Endothelial cell (in vitro differentiated cells): ENCODE measurements at places on chromosomes 12 and 14. TPM values are rescaled to one million over a fixed set of nuclear protein-coding genes. Genes with fewer than 3 reads are reported as not detected.

GRCh38 chr14:95759941-95760340, 46.0 kb upstream of the TCL1A start:
- no peak for DNase-seq

DNA sequence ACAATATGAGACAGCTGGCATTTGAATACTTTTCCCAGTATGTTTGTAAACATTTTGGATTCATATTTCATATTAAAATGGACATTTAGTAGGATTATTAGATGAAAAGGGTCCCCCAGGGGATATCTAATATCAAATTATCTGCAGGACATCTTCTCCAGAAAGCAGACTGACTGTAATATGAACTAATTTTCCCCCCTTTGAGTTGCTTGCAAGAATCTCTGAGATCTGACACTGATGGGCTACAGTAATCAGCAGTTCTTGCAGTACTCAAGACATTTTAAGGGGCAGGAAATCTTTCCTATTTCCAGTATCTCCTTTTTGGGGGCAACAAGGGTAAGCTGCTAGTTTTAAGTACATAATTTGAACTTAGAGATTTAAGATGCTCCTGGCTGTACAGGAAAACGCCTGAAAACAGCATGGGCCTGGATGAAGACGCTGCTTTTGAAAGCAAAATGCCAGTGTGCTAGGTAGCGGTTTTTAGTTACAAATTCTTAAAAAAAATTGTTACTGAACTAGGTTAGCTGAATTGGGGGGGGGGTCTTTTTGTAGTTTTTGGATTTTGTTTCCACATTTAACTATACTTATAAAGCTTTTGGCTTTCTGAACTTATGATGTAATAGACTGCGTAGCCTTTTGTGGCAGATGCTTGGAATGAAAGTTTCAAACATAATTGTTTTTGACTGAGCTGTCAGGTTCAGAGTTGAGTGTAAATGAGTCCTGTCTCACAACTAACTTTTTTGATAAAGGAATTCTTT, 2.2 kb downstream of the FRMD6 start:
- no peak for DNase-seq

DNA sequence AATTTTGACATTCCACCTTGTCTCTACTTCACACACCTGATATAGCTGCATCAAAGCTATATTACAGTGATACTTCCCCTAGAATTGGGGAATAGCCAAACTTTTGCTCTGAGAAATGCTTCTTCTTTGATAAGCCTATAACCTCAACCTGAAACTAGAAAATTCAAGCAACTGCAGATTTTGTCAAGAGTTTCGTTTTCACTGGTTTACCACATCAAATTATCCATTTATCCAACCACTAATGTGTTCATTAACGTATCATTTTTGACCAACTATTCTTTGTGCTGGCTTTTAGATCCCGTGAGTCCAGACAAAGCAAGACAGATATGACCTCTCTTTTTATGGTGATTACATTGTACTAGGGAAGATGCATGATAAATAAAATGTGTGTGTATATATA, 13.5 kb upstream of the TAS2R46 start:
- no peak for DNase-seq

DNA sequence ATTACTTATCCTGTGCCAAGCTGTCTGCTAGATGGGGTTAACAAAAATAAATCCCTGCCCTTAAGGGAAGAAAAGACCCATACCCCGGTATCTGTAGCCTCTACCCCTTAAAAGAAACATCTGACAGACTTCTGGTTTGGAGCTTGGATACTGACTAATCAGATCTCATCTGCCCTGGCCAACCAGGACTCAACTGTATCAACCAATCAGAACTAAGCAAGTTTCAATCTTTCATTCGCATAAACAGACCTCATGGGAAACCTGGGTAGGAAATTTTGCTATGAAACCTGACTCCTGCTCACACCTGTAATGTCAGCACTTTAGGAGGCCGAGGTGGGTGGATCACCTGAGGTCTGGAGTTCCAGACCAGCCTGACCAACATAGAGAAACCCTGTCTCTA, 26.4 kb upstream of the PRMT8 start:
- DNase-seq: no peak

- no peak for DNase-seq
Measured at GRCh38 chr14:97777622-97778355, 980.6 kb downstream of the VRK1 start.

GRCh38 chr14:23866269-23866668, 87.3 kb upstream of the DHRS4 start:
- DNase-seq: no peak

- no peak for DNase-seq
Measured at GRCh38 chr12:43309959-43310358, 242.0 kb downstream of the ADAMTS20 start.

DNA sequence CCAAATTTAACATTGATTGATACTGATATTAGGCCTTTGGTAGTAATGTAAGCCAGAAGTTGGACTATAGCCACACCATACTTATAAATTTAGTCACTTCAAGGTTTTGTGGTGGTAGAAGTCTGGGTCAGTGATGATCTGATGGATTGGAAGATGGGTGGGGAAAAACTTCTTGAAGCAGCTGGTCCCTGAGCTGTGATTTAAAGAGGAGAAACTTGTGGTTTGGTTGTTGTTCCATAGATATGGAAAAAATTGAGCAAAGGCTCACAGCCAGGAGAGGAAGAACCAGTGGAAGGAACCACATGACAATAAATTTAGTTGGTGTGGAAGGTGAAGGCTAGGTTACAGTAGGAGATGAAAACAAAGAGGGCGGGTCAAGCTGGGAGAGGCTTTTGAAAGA, 26.1 kb downstream of the PTHLH start:
- DNase-seq: no peak

- no peak for DNase-seq
Measured at GRCh38 chr14:92507174-92507768, 6.3 kb upstream of the RIN3 start.

DNA sequence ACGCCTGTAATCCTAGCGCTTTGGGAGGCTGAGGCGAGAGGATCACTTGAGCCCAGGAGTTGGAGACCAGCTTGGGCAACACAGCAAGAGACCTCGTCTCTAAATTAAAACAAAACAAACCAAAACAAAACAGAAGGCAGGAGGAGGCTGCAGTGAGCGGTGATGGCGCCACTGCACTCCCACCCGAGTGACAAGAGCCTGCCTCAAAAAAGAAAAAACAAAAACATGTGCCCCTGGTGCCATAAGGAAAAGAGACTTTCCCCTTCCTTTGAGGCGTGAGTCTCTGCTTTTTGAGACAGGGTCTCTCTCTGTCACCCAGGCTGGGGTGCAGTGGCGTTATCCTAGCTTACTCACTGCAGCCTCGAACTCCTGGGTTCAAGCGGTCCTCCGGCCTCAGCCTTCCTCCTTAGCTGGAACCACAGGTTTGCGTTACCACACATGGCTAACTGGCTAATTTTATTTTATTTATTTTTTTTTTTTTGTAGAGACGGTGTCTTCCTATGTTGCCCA, 9.0 kb upstream of the EAPP start:
- DNase-seq: no peak

DNA sequence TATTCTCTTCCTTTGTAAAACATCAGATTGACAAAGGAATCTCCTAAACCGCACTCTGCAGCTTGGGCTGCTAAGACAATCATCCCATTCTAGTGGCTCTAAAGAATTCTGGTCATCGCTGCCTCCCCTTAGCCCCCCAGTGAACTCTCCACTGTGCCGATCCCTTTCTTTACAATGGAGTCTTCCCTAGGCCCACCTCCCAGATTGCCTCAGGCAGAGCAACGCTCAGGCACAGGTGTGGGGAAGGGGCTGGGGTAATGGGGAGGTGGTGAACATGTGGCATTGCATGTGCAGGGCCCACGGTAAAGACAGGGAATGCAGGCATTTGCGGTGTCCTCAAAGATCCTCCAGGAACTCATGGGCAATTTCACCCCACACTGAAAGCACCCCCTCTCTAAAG, 86.3 kb downstream of the PLEKHG3 start:
- no peak for DNase-seq

- DNase-seq: no peak
Measured at GRCh38 chr12:69822201-69822860, 2.7 kb upstream of the MYRFL start.

The SLCO1B1 gene
- not detected for total RNA-seq

The PLEKHD1 gene
- total RNA-seq: 0.80 TPM

The IRAK3 gene
- total RNA-seq: 4.9 TPM

The PTPN6 gene
- total RNA-seq: 22.1 TPM

The TAS2R43 gene
- 0.62 TPM for total RNA-seq

The TTC9 gene
- total RNA-seq: 16.9 TPM
